ENCODE measurements at places on chromosomes 13 and 19. TPM values are rescaled to one million over a fixed set of nuclear protein-coding genes. Genes with fewer than 3 reads are reported as not detected.
A peak's percentile ranks its signal among the peaks of the same experiment; 100 is the strongest.

DNA sequence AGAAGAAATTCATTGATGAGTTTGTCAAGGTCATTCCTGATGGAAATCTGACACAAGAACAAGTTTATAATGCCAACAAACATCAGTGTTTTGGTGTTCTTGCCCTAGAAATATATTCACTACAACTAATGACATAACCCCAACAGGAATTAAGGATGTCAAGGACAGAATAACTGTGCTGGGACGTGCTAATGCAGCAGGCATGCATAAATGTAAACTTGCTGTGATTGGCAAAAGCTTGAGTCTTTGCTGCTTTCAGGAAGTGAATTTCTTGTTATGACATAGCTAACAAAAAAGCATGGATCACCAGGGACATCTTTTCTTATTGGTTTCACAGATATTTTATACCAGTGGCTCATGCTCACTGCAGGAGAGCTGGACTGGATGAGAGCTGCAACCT is 144.6 kb downstream of the KCTD12 start:
- H3K27me3 ChIP-seq: no peaks in the 10 kb centered on the region
- H3K36me3 ChIP-seq: no peaks in the 10 kb centered on the region
- no peak overlapping the region for H3K4me3 ChIP-seq

The CLEC17A gene
- not detected for total RNA-seq

GRCh38 chr19:18176367-18177310 is 3.0 kb downstream of the IFI30 start:
- DNase-seq: no peak
- H3K4me1 ChIP-seq: peaks cover 6% of the 10 kb centered on the region
- H3K27ac ChIP-seq: no peak overlapping the region

The ZNF566 gene
- 12.7 TPM for total RNA-seq

DNA sequence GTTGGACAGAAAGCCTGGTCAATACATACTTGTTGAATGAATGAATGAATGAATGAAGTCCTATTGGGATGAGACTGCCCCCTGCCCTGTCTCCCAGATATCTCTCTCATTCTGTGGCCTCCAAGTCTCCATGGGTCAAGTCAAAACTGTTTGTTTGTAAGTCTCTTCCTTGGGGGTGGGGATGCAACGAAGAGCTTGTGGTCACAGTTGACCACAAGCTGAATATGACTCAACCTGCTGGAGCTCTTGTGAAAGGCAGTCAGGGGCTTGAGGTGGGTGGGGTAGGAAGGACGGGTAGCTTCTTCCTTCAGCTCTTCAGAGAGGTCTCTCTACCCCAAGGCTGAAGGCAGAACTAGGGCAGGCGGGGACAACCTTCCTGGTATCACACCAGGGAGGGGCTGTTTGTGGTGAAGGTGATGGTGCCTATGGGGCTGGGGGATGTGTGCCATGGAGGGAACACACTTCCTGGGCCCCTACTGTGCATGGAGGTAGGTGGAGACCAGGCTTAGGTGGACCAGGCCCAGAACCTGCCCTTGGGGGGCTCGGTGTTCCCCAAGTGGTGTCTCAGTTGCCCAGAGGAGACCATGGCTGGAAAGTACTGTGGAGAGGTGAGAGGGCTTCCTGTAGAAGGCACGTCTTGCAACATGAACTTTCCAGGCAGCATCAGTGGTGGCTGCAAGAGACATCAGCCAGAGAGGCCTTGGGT is 8.0 kb downstream of the MYO1F start:
- DNase-seq: no peak
- no peaks in the 10 kb centered on the region for H3K4me1 ChIP-seq

DNA sequence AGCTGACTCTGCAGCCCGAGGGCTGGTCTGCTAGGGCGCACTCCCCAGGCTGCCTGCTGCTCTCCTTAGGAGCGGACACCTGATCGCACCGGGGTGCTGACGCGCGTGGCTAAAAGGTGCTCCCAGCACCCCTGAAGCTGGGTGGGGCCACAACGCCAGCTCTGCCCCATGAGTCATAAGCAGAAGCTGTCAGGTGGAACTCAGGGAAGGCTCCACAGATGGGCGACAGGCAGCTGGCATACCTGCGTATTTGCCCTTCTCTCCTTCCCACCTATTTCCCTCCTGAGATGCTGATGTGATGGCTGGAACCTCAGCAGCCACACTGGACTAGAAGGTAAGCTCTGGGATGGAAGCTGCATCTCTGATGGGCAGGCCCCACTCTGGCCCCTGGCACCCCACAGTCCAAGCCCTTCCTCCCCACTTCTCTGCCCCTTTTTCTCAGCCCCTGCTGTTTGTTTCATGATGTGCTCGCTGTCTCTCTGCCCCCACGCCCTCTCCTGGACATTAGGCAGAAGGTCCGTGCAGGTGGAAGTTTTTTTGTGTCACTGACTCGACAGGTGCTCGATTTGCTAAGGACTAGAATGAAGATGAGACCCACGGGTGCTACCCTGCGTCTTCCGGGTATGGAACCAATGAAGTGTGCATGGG is 30.3 kb upstream of the CACTIN start:
- no peaks in the 10 kb centered on the region for H3K36me3 ChIP-seq
- DNase-seq: no peak
- H3K27ac ChIP-seq: no peak overlapping the region
- H3K27me3 ChIP-seq: no peaks in the 10 kb centered on the region
- H3K4me3 ChIP-seq: no peak overlapping the region
- no peaks in the 10 kb centered on the region for H3K4me1 ChIP-seq

DNA sequence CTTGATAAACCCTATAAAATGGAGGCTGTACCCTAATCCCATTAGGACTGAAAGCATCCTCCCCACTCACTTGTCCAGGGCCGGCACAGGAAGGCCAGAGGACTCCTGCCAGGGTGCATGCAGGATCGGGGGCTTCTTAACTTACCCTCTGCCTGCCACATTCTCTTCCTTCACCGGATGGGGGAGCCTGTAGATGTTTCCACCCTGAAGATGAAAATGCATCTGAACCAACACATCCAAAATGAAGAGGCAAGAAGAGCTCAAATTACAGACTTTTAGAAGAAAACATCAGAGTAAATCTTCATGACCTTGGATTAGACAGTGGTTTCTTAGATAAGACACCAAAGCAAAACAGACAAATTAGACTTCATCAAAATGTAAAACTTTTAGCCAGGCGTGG is 25.9 kb upstream of the NAPA start:
- no peaks in the 10 kb centered on the region for H3K4me1 ChIP-seq
- H3K27ac ChIP-seq: peak overlapping the region; percentile 65
- no peaks in the 10 kb centered on the region for H3K27me3 ChIP-seq

The TBCB gene
- total RNA-seq: 108 TPM

DNA sequence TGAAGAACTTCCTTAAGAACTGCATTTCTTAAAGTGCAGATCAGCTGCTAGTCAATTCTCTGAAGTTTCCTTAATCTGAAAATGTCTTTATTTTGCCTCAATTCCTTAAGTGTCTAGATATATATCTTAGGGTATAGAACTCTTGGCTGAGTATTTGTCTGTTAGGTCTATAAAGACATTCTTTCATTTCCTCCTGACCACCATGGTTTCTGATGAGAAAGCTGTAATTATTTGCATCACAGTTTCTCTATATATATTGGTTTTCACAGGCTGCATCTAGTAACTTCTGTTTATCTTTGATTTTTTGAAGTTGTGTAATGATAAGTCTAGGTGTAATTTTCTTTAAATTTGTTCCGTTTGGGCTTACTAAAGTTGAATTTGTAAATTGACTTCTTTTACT is 15.2 kb downstream of the NDFIP2 start:
- no peak overlapping the region for H3K27ac ChIP-seq
- H3K4me1 ChIP-seq: peaks cover 12% of the 10 kb centered on the region
- H3K4me3 ChIP-seq: no peak overlapping the region
- no peak for DNase-seq
- no peaks in the 10 kb centered on the region for H3K36me3 ChIP-seq

DNA sequence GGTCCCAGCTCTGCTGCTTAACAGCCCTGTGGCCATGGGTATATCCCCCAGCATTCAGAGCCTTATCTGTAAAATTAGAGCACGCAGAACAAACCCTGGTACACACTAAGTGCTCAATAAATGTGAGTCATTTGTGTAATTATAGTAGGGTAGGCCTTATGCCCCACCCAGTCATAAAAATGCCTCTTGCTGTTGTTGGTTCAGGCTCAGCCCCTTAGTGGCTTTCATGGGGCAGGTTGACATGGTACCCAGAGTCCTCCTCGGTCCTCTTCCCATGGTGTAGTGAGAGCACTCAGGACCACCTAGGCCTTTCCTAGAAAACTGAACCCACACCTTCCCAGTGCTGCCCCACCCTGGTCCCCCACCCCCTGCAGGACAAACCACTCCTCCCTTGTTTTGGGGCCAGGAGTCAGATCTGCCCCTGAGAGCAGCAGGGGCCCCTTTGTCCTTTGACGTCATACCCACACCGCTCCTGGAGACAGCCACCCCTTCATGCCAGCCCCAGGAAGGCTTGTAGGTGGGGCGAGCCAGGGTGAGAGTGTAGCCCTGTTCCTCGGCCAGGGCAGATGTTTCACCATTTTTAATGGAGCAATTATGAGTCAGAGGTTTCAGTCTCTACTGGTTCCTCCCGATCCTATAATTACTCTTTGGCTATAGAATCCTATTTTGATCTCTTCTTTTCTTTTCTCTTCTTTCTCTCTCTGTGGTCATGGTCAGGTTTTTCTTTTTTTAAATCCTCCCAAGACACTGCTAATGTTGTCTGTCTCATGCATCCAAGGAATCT is 36.8 kb downstream of the ACTN4 start:
- H3K4me3 ChIP-seq: no peak overlapping the region
- DNase-seq: peak; percentile 90
- peak overlapping the region; percentile 97 for H3K27ac ChIP-seq
- H3K27me3 ChIP-seq: no peaks in the 10 kb centered on the region
- H3K4me1 ChIP-seq: peaks cover 63% of the 10 kb centered on the region

DNA sequence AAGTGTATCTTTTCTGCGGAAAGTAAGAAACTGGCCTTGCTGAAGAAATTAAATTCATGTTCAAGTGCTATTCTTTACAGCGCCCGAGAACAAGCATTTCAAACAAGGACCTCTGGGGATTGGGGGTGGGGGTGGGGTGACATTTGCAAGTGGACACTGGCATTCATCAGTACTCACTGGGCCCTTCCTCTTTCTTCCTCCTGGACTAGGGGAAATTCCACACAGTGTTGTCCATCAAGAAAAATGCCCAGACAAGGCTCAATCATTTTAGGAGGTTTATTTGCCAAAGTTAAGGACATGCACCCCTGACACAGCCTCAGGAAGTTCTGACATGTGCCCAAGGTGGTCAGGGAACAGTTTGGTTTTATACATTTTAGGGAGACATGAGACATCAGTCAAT is 22.9 kb upstream of the OR10H1 start:
- no peaks in the 10 kb centered on the region for H3K27me3 ChIP-seq
- H3K27ac ChIP-seq: no peak overlapping the region
- H3K36me3 ChIP-seq: no peaks in the 10 kb centered on the region
- H3K4me1 ChIP-seq: no peaks in the 10 kb centered on the region
- no peak overlapping the region for H3K4me3 ChIP-seq
- DNase-seq: no peak

The LILRA1 gene
- total RNA-seq: not detected

- H3K36me3 ChIP-seq: no peaks in the 10 kb centered on the region
- no peaks in the 10 kb centered on the region for H3K27me3 ChIP-seq
- DNase-seq: no peak
- H3K4me3 ChIP-seq: no peak overlapping the region
Measured at GRCh38 chr13:48112896-48113755, 18.2 kb upstream of the MED4 start.

The ZNF577 gene
- total RNA-seq: 10.4 TPM

- H3K27me3 ChIP-seq: no peaks in the 10 kb centered on the region
- no peaks in the 10 kb centered on the region for H3K4me1 ChIP-seq
- peak overlapping the region; percentile 76 for H3K27ac ChIP-seq
- DNase-seq: no peak
Measured at GRCh38 chr13:112741185-112741755, 51.4 kb downstream of the ATP11A start.

DNA sequence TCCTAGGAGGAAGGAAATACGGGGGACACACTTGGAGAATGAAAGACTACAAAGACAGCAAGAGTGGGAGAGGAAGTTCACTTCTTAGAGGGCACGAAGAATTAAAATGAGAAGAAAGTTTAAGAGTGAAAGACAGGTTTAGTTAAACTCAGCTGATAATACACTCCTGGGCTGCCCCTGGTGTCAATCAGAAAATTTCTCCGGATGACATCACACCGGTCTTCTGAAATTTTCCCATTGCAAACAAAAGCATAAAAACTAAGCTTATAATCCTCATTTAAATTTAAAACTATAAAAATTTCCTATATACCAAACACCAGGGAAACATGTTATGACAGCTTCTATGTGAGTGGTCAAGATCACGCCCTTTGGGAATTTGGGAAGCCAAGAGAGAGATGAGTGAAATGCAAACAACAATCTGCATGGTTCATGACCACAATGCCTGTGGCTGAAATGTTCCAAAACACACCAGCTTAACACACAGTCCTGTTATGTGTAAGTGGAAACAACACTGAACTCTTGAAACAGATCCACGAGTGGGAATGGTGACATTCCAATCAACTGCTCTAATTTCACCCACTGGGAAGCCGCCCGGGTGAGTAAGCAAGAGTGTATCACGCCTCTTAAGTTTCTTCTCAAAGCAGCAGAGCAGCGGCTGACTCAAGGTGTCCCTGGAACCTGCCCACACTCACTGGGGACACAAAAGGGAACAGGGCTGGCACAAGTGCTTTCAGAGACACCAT is 49.0 kb downstream of the BRD4 start:
- H3K36me3 ChIP-seq: no peaks in the 10 kb centered on the region
- H3K4me3 ChIP-seq: no peak overlapping the region
- peaks cover 82% of the 10 kb centered on the region for H3K4me1 ChIP-seq
- DNase-seq: no peak
- H3K27ac ChIP-seq: peak overlapping the region; percentile 54
- H3K27me3 ChIP-seq: no peaks in the 10 kb centered on the region

The ZNF728 gene
- total RNA-seq: not detected

GRCh38 chr19:49403404-49404187 is 15.5 kb downstream of the KASH5 start:
- no peaks in the 10 kb centered on the region for H3K27me3 ChIP-seq
- no peak overlapping the region for H3K4me3 ChIP-seq
- H3K4me1 ChIP-seq: no peaks in the 10 kb centered on the region
- DNase-seq: no peak

- DNase-seq: peak; percentile 85
- no peaks in the 10 kb centered on the region for H3K36me3 ChIP-seq
- peak within 1 kb of the TSS; percentile 95 for H3K4me3 ChIP-seq
- H3K27ac ChIP-seq: peak within 1 kb of the TSS; percentile 98
- no peaks in the 10 kb centered on the region for H3K27me3 ChIP-seq
Measured at GRCh38 chr19:49362048-49362928, at the start of gene TEAD2. Gene TEAD2 (minus strand): TSS chr19:49362416. CDS start chr19:49360075, 2,341 bp downstream.

DNA sequence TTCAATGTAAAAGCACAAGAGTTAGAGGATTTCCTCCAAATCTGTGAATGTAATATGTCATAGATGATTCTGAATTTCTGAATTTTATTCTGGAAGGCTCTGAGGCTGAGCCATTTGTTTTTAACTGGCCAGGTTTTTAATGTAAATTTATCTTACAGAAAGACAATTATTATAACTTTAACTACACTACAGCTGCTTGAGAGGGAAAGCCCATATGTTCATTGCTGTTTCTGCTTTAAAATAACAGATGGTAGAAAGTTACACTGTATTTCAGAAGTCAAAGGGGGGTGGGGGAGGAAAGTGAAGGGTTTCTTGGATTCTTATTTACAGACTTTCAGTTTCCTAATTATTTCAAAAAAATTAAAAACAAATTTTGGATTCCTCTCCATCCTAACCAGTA is 62.8 kb downstream of the DNAJC15 start:
- H3K27me3 ChIP-seq: no peaks in the 10 kb centered on the region
- H3K4me3 ChIP-seq: no peak overlapping the region
- H3K36me3 ChIP-seq: no peaks in the 10 kb centered on the region
- DNase-seq: no peak
- H3K27ac ChIP-seq: no peak overlapping the region

GRCh38 chr13:105804561-105805190 is 730.8 kb downstream of the EFNB2 start:
- H3K4me3 ChIP-seq: no peak overlapping the region
- H3K4me1 ChIP-seq: peaks cover 7% of the 10 kb centered on the region
- H3K27me3 ChIP-seq: no peaks in the 10 kb centered on the region
- no peak overlapping the region for H3K27ac ChIP-seq
- H3K36me3 ChIP-seq: no peaks in the 10 kb centered on the region
- no peak for DNase-seq
